ENCODE measurements at places on chromosomes 3 and 15. TPM values are rescaled to one million over a fixed set of nuclear protein-coding genes. Genes with fewer than 3 reads are reported as not detected.

Gene TMEM108
- total RNA-seq = not detected

DNA sequence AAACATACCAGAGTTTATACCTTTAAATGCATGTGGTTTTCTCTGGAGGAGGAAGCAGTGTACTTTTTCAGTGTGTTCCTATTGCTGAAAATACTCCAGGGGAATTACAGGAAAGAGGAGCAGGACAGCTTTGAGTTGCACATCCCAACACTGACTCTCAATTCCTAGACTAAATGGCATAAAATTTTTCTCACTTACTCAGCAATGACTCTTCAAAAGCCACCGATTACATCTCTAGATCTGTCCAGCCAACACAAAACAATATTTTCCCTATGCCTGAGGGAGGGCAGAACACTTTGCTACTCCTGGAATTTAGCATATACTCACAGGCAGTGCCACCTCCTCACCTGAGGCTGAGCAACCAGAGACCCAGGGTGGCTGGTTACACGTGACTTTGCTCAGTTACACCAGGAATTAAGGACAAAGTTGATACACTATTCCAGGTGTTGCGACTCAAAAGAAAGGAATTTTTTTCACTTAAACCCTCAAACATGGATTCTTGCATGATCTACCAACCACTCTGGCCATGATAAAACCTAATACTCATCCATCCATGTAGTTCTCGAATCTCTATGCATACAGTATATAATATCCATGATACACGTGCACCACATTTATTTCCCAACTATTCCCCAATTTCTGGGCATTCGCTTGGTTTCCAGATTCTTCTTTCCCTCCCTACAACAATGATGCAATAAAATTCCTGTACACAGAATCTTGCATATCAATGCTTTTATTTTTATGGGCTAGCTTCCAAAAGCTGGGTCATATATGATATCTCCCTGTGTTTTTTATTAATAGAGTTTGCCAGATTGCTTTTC, 194.6 kb downstream of the THRB start:
- peak; percentile 86 for DNase-seq

DNA sequence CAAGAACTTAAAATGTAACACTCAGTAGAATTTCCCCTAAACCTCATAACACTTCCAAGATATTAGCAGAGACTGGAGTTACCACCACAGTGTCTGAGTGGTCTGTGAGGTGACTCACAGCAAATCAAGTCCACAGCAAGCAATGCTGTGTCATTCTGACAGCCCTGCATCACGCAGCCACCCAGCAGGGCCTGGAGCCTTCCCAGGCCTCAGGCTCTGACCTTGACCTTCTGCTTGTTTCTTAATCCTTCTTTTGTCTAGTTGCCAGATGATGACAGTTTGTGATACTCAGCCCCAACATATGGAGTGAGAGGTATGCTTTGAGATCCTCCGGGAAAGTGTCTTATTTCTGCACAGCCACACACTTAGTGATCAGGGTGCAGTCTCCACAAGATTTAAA, 82.5 kb downstream of the TOP2B start:
- DNase-seq = peak; percentile 94

GRCh38 chr3:128330214-128330842, 136.4 kb downstream of the DNAJB8 start:
- no peak for DNase-seq

DNA sequence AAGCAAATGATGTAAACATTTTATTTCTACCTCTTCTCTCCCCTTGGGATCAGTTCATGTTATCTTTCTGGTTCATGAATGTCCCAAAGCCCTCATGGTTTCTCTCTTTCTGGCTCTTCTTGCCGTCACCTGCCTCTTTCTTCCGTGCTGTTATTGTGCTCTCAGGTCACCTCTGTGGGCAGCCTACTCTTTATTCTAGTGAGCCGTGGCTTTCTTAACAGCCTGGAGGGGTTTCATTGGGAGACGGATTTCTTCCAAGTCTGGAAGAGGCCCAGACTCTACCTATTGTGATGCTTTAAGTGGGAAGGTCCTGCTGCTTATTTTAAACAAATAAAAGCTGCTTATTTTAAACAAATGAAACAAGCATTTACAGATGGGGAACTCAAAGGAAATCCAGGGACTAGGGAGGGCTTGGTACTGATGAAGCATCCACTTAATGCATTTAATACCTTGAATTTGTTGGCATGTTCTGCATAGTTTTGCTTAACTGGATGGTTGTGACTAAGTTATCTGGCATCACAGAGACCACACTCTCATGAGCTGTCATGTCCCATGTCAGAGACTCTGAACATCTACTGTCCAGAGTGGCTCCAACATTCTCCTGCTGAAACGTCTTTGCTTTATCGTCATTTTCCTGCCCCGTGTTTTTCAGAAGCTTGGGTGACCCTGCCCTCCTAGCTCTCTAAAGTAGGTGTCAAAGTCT, 443.3 kb downstream of the GABRG3 start:
- DNase-seq = no peak

GRCh38 chr3:129278966-129279906, 566 bp downstream of the HMCES start:
- DNase-seq = peak; percentile 65

- no peak for DNase-seq
Observed at GRCh38 chr3:136882571-136882970, 20.6 kb downstream of the NCK1 start.

Gene GP5
- total RNA-seq = 0.15 TPM

DNA sequence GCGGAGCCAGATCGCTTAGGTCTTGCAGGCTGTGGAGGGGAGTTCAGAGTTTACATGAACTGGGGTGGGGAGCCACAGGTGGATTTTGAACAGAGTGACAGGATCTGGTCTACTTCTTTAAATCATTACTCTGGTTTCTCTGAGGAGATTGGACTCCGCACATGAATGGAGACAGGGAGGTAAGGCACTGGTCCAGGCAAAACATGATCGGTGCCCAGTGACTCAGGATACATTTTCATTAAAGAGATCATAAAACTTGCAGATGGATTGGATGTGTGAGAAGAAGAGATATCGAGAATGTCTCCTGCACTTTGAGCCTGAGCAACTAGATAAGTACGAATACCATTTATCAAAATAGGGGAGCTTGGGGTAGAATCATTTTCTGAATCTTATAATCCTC, 61.8 kb upstream of the CMSS1 start:
- no peak for DNase-seq

Gene WNT7A
- 0.47 TPM for total RNA-seq

DNA sequence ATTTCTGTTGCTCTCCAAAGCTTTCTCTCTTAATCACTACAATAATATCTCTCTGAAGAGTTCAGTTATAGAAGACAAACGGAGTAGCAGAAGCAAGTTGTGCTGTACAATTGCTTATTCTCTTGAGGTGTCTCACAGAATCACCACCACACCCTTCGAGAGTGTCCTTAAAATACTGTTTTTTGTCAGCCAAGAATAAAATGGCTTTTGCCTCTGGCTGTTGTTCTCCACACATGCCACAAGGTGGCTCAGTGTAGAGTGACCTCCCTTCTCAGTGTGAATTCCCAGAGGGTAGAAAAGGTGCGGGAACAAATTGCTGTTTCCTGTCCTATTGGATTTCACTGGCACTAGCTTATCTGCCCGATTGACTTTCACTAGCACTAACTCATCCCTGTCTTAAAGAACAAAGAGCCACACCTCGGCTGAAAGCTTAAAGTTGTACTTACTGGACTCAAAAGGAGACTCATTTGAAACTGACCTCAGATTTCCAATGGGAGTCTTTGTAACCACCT, 134.2 kb upstream of the SATB1 start:
- DNase-seq = peak; percentile 72

DNA sequence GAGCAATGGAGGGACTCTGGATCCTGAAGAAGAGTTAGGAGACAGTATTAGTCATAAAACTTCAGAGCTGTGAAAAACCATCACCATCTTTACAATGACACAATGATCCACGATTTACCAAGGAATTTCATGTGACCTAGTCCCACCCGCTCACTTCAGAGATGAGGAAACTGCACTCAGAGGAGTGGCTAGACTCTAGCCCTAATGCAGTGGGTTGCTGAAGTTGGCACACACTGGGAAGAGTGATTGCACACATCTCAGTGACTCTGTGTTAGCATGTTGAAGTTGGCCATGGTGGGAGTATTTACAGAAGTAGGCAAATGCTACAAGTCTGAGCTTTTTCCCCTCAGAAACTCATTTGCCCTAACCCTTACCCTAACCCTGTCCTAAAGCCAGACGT, 35.2 kb upstream of the SPATA12 start:
- no peak for DNase-seq

Gene SAMMSON
- total RNA-seq = not detected

DNA sequence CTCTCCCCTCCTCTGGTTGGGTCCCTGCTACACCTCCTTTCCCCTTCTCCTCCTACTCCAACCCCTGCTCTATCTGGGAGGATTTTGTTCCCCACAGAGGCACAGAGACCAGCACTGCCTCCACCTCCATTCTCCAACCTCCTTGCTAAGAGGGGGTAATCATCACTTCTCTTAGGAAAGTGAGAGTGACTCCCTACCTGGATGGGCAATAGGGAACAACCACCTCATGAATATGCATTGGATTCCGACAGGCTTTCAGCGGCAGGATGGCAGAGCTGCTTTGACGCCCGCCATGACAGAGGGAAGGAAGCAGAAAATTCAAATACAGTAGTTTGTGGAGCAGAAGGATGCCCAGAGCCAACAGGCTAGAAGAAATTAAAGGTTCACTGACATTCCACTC, 614.8 kb upstream of the MDFIC2 start:
- DNase-seq = no peak

- DNase-seq = no peak
Observed at GRCh38 chr15:90201944-90202375, 830 bp downstream of the SEMA4B start.

Gene CA12
- total RNA-seq = 20.3 TPM

GRCh38 chr3:17054982-17055343, 170.2 kb downstream of the PLCL2 start:
- no peak for DNase-seq

Gene ADPRH
- not detected for total RNA-seq

DNA sequence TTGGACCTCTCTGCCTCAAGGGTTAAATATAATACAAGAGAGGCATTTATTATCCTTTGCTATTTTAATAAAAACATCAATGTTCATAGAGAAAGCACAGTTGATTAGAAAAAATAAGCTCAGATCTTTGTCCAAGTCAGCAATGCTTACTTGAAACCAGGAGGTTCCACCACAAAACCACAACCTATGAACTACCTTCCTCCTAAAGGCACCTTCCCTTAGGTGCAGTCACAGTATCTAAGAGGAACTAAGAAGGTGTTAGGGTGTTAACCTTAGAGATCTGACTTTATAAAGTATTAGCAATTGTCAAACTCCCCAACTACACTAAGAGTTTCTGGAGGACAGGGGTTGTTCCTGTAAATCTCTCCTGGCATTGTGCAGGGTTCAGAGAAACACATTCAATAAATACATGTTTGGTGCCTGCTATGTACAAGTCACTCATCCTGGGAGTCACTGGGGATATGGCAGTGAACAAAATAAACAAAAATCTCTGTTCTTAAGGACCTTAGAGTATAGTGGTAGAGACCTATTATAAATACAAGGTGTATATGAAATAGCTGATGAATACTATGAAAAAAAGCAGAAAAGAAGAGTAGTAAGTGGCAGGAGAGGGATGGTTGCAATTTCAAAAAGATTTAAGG, 208.6 kb downstream of the NFKBIZ start:
- no peak for DNase-seq

GRCh38 chr3:117253636-117254035, 544.1 kb downstream of the TUSC7 start:
- no peak for DNase-seq

DNA sequence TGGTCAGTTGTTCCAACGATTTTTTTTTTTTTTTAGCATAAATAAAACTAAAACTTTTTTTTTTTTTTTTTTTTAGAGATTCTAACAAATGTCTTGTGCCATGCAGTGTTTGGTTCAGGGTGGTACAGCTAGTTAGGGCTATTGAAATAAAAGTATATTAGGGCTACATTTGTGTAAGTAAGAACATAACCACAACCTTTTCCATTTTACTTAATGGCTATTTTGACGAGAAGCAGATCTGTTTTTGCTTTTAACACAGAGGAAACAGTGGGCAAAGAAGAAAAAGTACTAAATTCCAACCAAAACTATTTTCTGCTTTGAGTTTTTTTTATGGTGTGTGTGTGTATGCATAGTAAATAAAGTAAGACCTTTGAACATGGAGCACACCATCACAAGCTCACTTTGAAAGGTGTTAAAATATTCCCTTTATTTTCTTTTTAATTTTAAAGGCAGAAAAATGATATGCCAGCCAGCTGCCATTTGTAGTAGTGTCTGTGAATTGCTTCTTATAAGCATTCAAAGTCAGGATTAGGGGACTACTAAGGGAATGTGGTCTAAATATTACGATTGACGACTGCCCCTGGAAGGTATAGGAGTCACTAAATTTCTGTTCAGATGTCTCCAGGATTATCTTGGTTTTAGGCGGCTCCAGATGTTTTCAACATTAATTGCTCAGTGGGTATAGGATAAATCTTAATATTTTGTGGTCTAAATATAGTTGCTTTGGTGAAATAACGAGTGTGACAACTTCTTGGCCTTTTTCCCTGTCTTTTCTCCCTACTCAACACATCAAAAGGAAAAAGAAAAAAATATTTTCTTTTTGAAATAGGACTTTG, 3.1 kb downstream of the RARB start:
- no peak for DNase-seq

DNA sequence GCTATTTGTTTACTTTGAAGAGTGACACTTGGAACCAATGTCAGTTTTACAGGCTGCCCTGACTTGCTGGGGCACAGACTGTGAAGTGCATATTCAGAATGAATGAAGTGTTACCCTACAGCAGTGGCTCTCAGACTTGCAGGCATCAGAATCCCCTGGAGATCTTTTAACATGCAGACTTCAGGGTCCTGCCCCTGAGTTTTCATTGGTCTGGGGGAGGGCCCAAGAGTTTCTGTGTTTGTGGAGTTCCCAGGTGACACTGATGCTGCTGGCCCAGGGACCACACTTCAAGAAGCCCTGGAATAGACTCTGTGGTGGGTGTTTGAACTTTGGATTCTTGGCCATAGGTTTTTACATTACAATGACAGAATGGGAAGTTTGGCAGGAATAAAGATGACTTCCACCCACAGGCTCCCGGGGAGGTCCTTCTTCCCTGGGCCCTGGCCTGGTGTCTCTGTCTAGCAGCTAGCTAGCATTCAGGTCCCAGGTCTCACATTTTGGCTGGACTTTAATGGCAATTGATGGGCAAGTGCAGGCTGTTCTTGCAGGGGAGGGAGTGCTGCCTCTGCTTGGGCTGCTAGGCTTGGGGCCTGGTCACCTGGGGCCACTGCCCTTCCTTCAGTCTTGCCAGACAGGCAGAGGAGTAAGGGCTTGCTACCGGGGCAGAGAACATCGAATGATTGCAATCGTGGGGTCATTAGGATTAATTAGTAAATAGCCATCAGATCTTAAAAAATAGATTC, 149.0 kb downstream of the APBA2 start:
- DNase-seq = no peak

- no peak for DNase-seq
Observed at GRCh38 chr3:139284221-139284620, 59.6 kb upstream of the MRPS22 start.

GRCh38 chr3:43028678-43029490, 49.8 kb downstream of the GASK1A start:
- peak; percentile 41 for DNase-seq

- no peak for DNase-seq
Observed at GRCh38 chr3:152742368-152743347, 92.3 kb upstream of the P2RY1 start.

Gene PRR23C
- not detected for total RNA-seq

All from MCF 10A (cell line).